Fibroblast of villous mesenchyme (primary cell): ENCODE measurements at places on chromosomes 6 and 20. TPM values are rescaled to one million over a fixed set of nuclear protein-coding genes. Genes with fewer than 3 reads are reported as not detected.

Gene WFDC2
- not detected in 2 replicates for total RNA-seq

Gene WFDC12
- total RNA-seq: not detected in 2 replicates

Gene TFEB
- total RNA-seq: 3.0 and 5.2 TPM in 2 replicates

- DNase-seq: peak; percentile 34
Observed at GRCh38 chr6:105626295-105627158, 223.6 kb upstream of the PREP start.

DNA sequence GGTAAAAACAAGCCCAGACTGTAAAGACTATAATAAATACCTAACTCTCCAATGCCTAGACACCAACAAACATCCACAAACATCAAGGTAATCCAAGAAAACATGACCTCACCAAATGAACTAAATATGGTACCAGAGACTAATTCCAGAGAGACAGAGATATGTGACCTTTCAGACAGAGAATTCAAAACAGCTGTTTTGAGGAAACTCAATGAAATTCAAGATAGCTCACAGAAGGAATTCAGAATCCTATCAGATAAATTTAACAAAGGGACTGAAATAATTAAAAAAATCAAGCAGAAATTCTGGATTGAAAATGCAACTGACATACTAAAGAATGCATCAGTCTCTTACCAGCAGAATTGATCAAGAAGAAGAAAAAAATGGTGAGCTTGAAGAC is 26.6 kb downstream of the NCOA6 start:
- DNase-seq: no peak

- no peak for DNase-seq
Observed at GRCh38 chr6:47455533-47456209, 21.9 kb upstream of the CD2AP start.

DNA sequence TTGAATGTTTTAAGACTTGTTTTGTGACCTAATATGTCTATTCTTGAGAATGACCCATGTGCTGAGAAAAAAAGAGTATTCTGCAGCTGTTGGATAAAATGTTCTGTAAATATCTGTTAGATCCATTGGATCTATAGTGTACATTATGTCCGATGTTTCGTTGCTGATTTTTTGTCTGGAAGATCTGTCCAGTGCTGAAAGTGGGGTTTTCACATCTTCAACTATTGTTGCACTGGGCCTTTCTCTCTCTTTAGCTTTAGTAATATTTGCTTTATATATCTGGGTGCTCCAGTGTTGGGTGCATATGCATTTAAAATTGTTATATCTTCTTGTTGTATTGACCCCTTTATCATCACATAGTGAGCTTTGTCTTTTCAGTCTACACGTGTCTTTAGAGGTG is 5.7 kb upstream of the SIRPB2 start:
- DNase-seq: no peak

GRCh38 chr20:34549291-34549928 is 9.1 kb upstream of the MAP1LC3A start:
- no peak for DNase-seq
